ENCODE measurements at places on chromosomes 2 and 18. TPM values are rescaled to one million over a fixed set of nuclear protein-coding genes. Genes with fewer than 3 reads are reported as not detected.

Gene GRP
- not detected for total RNA-seq

Gene SATB2
- not detected for total RNA-seq

Gene ASB18
- total RNA-seq, result not detected

Gene C2orf81
- 5.3 TPM for total RNA-seq

Gene DNMT3A
- 71.6 TPM for total RNA-seq

Gene FRZB
- not detected for total RNA-seq

Gene KIF1A
- not detected for total RNA-seq

Gene DSG2
- not detected for total RNA-seq

Gene RBM44
- 1.1 TPM for total RNA-seq

Gene GALNT14
- total RNA-seq, result 0.32 TPM

Gene CTLA4
- total RNA-seq, result 20.4 TPM

Gene KATNAL2
- total RNA-seq, result 0.94 TPM

Gene ABCG5
- not detected for total RNA-seq

Gene NFATC1
- total RNA-seq, result 64.3 TPM

Gene COL3A1
- total RNA-seq, result not detected

Gene PLB1
- total RNA-seq, result 0.38 TPM

Gene SIX2
- not detected for total RNA-seq

Gene RFTN2
- not detected for total RNA-seq

Gene CHRND
- total RNA-seq, result not detected

Gene ALPP
- not detected for total RNA-seq

Gene DTNA
- total RNA-seq, result 0.58 TPM

Gene LYPD1
- total RNA-seq, result not detected

Gene SLC16A14
- 0.14 TPM for total RNA-seq

Gene ALPI
- total RNA-seq, result not detected

Gene HOXD9
- total RNA-seq, result not detected

Gene KCNG2
- not detected for total RNA-seq

Gene FNDC4
- total RNA-seq, result not detected

Gene SP100
- total RNA-seq, result 210 TPM

Gene FHOD3
- total RNA-seq, result not detected

Gene CNTNAP5
- not detected for total RNA-seq

Gene PLCL1
- 16.9 TPM for total RNA-seq

Gene TCF23
- not detected for total RNA-seq

Gene PPM1B
- 79.3 TPM for total RNA-seq

Gene TBR1
- total RNA-seq, result not detected

Gene POTEE
- total RNA-seq, result 0.11 TPM

Gene KIF5C
- total RNA-seq, result 21.1 TPM

Gene GKN1
- not detected for total RNA-seq

Gene PSMD1
- total RNA-seq, result 38.0 TPM

Gene HOXD12
- not detected for total RNA-seq

Gene CCDC148
- total RNA-seq, result not detected

Gene ZSWIM2
- not detected for total RNA-seq

Gene GDF7
- total RNA-seq, result 0.26 TPM

Measured in CD4-positive, alpha-beta memory T cell (primary cell).